ENCODE measurements at places on chromosomes 3 and 15.

- no peak for DNase-seq
Measured at GRCh38 chr3:1594940-1595339, 502.1 kb downstream of the CNTN6 start.

DNA sequence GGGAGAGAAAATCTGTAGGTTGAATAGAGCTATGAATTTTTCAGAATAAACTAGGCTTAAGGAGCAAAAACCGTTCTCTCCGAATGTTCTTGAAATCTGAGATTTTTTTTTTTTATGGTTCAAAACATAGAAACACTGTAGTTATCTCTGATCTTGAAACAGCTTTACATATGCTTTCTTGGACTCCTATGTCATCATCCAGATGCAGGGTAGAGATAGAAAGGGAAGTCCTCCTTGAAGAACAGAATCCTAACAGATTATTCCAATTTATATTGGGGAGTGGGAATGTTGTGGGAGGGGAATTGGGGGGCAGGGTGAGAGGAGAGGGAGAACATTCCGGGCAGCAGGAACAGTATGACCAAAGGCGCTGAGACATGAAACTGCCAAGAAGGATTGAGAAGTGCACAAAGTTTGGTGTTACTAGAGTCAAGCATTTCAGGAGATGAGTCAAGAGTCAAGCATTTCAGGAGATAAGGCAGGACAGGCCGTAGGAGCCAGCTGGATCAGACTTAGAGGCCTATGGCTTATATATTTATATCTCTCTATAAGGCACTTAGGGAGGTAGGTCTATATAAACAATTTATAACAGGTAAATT is 21.9 kb upstream of the ST3GAL6 start:
- DNase-seq = no peak

DNA sequence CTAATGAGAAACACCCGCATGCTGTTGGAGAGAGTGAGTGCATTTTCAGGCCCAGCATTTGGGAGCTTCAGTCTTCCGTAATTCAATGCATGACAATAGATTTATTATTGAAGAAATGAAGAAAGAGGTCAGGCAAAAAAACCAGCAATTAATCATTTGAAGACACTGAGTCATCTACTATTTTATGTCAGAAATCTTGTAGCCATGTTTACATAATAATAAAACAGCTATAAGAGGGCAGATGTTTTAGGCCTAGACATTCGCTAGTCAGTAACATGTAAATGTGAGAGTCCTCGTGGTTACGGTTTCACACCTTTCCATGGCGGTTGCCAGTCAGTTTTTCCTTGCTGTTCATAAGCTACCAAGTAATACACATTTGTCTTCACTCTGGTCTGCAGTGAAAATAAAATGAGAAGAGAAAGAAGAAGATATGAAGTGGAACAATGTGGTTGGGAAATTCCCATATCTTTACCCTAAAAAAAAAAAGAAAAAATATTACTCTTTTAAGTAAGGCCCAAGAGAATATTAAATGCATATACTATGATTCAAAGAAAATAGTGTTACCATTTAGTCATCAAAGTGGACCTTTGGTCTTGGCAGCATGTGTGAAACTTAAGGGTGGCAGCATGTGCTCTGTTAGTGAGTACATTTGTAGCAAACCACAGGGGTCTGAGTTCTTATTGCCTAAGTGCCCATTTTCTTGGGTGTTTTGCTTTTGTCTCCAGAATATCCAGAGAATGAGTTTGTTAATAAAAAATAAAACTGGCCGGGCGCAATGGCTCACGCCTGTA is 140.5 kb upstream of the TBL1XR1 start:
- no peak for DNase-seq

DNA sequence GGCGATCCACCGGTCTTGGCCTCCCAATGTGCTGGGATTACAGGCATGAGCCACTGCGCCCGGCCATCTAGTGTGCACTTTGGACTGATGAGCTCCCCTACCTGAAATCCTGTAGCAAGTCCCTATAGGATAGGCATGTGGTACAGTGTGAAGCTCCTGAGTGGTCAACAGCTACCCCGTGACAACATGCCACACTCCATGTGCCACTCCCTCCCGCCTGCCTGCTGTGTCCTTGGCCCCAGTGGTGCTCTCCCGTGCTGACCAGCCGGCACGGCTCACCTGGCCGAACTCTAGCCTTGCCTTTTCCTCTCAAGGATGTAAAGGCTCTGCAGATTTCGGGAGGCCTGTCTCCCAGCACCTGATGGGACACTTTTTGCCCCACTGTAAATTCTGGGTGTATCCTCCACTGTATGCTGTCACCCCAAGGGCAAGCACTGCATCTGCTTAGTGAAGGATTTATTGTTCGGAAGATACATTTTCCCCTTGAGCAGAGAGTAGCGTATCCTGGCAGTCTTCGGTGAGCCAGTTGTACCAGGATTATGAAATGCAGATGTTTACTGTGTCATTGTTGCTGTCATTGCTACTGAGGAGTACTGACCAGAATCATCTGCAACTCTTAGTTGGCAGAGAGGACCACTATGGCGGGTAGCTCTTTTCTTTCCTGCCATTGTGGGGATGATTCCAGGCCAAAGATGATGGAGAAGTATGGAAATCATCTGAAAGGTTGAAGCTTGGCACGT is 64.7 kb downstream of the IGF1R start:
- DNase-seq = no peak

DNA sequence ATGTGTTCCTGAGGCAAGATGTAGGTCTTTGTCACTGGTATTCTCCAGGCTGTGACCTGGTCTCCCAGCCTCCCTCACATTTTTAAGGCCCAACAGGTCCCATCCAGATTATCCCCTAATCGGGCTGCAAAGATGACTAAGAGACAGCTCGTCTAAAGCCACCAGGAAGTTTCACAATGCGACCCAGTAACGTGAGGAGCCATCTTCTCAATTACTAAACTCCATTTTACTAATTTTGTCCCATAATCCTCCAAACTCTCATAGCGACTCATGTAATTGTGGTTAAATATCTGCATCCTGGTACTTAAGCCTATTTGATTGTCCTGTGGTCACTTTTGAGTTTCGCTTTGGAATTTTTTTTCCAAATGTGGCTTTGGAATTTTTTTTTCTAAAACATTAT is 8.7 kb upstream of the PLA2G4F start:
- no peak for DNase-seq

DNA sequence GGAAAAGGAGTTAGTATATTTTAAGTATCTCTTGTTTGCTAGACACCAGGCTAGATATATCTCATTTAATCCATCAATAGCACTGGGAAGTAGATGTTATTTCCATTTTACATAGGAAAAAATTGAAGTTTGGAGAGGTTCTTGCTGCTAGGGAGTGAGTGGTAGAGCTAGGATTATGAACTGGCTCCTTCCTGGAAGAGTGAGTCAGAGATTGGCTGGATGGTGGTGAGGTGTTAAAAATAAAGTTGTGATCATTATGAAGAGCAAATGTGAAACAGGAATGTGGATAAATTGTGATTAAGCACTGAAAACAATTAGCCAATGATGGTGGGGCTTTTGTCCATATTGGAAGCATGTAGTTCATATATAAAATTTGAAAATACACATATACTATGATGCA is 234.2 kb downstream of the WNT5A start:
- no peak for DNase-seq

- no peak for DNase-seq
Measured at GRCh38 chr3:189349772-189350171, 178.0 kb downstream of the TPRG1 start.

GRCh38 chr15:93719921-93720351 is 511.4 kb upstream of the MCTP2 start:
- DNase-seq = no peak

GRCh38 chr3:160746976-160747375 is 9.1 kb upstream of the PPM1L start:
- DNase-seq = no peak

Data from NCI-H1436 (cell line).